Activated T-cell treated with anti-CD3 and anti-CD28 coated beads for 24 hours (primary cell): ENCODE measurements at places on chromosomes 1 and 21.

GRCh38 chr1:211566431-211567025 is 12.4 kb downstream of the SLC30A1 start:
- no peak for DNase-seq

- no peak for DNase-seq
Measured at GRCh38 chr1:237031480-237031879, 10.5 kb upstream of the RYR2 start.

- no peak for DNase-seq
Measured at GRCh38 chr1:41353744-41354143, 7.5 kb upstream of the FOXO6 start.

GRCh38 chr1:173050865-173051264 is at the start of gene TNFSF18:
Gene TNFSF18 (minus strand): TSS chr1:173050941. CDS start chr1:173050896, 45 bp downstream.
- no peak for DNase-seq

DNA sequence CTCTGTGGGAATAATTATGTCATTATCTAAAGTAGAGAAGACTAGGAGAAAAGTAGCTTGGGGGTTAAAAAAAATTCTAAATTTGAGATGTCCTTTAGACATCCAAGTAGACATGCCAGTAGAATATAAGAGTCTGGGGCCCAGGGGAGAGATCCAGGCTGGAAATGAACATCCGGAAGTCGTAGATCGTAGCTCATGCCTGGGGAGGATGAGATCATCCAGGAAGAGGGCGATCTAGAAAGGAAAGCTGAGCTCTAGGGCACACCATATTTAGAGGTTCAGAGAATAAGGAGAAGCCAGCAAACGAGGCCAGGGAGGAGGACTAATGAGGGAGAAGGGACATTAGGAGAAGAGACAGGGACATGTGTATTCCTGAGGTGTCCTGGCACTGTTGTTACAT is 12.2 kb downstream of the NGF start:
- DNase-seq, result no peak

GRCh38 chr1:53071167-53071865 is 9.3 kb downstream of the PODN start:
- no peak for DNase-seq

- DNase-seq, result no peak
Measured at GRCh38 chr1:5682626-5683225, 309.5 kb downstream of the NPHP4 start.

GRCh38 chr21:44370027-44370735 is 16.8 kb downstream of the TRPM2 start:
- DNase-seq, result no peak

- no peak for DNase-seq
Measured at GRCh38 chr1:155697046-155697445, 8.2 kb downstream of the DAP3 start.

DNA sequence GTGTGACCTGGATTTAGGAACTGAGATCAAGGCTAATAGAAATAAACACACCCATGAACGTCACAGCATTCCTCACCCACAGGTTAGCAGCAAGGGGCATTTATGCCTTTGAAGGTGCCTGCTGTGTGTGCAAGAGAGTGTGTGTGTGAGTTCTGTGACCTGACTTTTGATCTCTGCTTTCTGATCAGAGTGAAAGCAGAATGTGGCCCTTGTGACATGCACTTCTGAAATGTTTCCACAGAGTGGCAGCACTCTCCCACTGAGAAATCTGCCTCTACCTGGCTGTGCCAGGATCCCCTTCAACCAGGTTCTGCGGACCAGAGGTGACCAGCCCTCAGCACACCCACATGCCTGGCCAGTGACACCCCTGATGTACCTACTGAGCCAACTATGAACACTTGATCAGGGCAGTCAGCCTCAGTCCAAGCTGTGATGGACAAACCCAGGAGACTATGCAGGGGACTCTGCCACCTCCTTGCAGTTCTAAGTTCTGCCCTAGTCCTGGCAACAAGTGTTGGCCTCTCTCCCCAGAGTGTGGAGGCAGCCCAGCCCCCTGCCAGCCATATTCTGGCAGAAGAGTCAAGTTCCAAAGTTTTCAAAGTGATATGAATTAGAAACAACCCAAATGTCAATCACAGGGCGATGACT is 41.0 kb downstream of the RXRG start:
- DNase-seq, result no peak

- DNase-seq, result no peak
Measured at GRCh38 chr21:45283611-45284455, 3.9 kb downstream of the POFUT2 start.

- no peak for DNase-seq
Measured at GRCh38 chr1:25581764-25582163, 34.8 kb upstream of the MAN1C1 start.

GRCh38 chr1:198633675-198634121 is 5.1 kb upstream of the PTPRC start:
- DNase-seq, result no peak

- no peak for DNase-seq
Measured at GRCh38 chr21:14752345-14752909, 206.3 kb upstream of the SAMSN1 start.
